Glutamatergic neuron (in vitro differentiated cells): ENCODE measurements at places on chromosomes 6 and 20.

GRCh38 chr6:128836761-128837160, 46.2 kb upstream of the LAMA2 start:
- DNase-seq, result no peak

GRCh38 chr20:64116016-64116415, 8.7 kb upstream of the NPBWR2 start:
- DNase-seq, result no peak

DNA sequence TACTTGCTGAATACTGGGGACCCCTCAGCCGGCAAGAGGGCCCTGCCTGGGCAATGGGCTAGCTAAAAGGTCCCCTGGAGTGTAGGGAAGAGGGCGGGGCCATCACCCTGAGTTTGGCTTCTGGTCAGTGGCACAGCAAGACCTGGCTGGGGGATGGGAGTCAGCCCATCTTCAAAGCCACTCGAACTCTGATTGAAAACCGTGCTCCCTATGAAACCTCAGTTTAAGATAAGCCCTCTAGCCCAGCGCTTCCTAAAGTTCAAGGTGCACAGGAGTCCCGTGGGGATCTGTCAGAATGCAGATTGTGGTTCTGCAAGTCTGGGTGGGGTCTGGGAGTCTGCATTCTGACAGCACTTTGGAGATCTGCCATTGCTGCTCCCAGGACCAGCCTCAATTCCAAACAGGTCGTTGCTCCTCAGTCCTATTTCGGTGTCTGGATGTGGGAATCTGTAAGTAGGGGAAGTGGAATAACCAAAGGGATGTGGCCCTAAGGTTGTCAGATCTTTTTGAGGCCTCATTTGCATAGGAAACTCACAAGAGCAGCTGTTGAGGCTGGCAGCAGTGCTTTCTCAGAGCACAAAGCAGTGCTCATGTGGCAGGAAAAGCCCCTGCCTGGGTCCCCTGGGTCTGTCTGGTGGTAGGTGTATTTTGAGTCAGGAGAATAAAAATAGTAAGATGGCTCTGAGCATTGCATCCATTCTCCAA, 85.3 kb upstream of the SCP2D1 start:
- DNase-seq, result no peak

DNA sequence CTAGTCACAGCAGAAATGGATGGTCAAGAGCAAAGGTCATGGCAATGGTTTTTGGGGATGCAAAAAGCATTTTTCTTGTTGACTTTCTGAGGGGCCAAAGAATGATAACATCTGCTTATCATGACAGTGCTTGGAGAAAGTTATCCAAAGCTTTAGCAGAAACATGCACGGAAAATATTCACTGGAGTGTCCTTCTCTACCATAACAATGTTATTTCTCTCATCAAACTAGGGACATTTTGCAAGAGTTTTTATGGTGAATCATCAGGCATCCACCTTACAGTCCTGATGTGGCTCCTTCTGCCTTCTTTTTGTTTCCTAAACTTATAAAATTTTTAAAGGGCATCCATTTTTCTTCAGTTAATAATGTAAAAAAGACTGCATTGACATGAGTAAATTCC, 302.3 kb downstream of the HIVEP2 start:
- no peak for DNase-seq

DNA sequence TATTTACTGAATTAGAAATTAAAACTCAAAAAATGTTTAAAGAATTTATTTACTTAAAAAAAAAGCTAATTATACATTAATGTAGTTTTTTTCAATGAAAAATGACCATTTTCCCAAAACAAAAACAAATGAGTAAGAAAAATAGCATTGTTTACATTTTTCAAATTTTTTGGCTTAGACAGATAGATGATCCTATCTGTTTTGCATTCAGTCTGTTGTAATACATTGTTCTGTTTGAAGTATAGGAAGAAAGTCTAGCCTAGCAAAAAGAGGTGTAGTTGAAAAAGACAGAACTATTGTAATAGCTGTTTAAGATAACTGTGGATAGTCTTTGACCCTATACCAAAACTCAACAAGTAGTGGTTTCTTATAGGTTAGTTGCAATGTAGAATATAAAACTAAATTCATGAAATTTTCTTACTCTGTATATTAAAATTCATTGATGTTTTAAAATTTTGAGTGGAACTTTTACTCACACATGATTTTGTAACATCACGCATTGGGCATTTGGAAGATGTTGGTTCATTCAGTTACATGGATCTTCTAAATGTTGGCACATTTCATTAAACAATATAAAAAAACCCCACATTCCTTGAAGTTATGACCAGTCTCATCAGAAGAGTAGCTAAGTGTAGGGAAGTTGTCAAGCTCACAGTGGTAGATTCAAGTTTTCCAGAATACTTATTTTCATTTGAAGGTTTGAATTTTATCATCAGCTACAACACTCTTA, 62.0 kb downstream of the KCNS1 start:
- DNase-seq, result no peak
